ENCODE measurements at places on chromosomes 4 and X.

- no peak for DNase-seq
These were observed 316.2 kb downstream of the ANKRD50 start for GRCh38 chr4:124396333-124396732.

- DNase-seq = no peak
These were observed 7.6 kb downstream of the ANAPC10 start for GRCh38 chr4:145090380-145090779.

DNA sequence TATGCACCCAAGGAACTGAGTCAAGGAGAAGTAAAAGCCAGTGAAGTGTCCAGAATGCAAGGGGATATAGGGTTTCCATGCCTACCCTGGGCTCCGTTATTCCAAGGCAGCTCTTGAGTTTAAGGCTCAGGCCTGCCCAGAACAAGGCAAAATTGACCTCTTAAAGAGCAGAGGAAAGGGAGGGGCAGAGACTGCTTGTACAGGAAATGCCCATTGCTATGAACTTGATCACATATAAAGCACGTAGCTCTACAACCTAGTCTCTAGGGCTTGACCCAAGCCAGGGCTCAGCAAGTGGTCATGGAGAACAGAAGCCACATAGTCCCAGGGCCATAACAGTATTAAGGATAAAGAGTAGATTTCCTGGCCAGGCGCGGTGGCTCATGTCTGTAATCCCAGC, 58.2 kb upstream of the MSN start:
- DNase-seq = no peak

DNA sequence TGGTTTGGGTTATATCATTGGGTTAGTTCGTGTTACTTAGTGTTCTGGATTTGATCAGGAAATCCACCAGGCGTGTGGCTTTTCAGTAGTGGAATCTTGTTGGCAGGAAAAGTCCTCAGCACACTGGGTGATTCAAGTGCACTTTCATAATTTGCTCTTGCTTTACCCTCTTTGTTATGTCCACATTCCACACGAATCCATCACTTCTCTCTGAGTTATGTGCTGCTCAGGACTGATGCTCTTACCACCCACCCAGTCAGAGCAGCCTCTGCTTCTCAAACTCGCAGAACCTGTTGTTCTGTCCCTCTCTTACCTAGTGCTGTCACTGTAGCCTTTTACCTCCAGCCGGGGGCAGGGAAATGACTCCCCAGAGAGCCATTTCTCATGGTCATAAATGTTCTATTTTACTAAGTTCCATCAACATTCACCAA, 37.2 kb upstream of the SCRG1 start:
- no peak for DNase-seq

GRCh38 chrX:97405031-97405660, 521.4 kb downstream of the RPA4 start:
- no peak for DNase-seq

Measured in T-helper 1 cell (primary cell).